Astrocyte (in vitro differentiated cells and primary cell): ENCODE measurements at places on chromosomes 16 and 17. TPM values are rescaled to one million over a fixed set of nuclear protein-coding genes. Genes with fewer than 3 reads are reported as not detected.

GRCh38 chr16:49699841-49700175 lies 156.1 kb downstream of the ZNF423 start:
- no peak for DNase-seq

GRCh38 chr16:66661210-66661560 lies 35.4 kb downstream of the CMTM4 start:
- no peak for DNase-seq

DNA sequence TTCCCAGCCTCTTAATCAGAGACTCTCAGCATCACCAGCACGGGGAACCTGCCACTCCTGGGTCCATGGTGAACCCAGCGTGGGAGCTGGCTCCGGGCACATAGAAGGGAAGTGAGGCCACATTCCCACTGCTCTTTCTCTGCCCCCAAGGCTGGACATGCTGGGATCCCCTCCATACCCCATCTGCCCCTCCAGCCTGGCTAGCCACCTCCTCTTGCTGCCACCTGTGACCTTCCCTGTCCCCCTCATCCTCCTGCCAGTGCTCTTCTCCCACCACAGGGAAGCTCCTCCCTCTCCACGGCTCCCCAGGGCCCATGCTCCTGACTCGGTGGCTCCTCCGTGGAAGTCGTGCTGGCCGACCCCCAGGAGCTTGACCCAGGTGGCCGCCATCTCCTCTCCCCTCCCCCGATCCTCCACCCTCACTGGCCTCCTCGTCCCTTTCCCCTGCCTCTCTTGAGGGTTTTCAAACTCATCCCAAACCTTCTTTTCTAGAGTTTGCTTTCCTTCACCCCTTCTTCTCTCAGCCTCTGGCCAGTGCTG lies 139.1 kb upstream of the CHMP6 start:
- DNase-seq: no peak

GRCh38 chr17:1947743-1948516 lies 77.2 kb downstream of the RTN4RL1 start:
- no peak for DNase-seq

DNA sequence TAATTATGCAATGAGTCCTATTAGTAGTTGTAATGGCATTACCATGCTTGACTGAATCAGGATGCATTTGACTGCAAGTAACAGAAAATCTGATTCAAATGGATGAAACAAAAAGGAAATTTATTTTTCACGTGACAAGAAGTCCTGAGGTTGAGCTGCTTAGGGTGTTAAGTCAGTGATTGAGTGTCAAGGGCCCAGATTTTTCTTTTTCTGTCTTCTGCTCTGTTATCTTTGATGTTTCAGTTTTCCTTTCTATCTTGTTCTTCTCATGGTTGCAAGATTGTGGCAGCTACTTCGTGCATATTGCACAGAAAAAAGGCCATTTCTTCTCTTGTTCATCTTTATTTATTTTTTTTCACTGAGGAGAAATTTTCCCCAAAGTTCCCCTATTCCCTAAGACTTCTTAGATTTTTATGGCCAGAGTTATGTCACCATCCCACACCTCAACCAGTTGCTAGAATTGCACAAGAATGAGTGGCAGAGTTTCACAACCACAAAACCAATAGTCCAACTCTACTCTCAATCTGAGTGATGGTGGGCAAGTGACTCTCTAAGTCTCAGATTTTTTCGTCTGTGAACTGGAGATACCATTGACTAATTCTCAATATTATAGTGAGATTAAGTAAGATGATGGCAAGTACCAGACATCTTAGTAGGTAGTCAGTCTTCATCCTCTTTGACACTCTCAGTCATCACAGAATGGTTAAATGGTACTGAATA lies 15.7 kb upstream of the GPR139 start:
- no peak for DNase-seq

DNA sequence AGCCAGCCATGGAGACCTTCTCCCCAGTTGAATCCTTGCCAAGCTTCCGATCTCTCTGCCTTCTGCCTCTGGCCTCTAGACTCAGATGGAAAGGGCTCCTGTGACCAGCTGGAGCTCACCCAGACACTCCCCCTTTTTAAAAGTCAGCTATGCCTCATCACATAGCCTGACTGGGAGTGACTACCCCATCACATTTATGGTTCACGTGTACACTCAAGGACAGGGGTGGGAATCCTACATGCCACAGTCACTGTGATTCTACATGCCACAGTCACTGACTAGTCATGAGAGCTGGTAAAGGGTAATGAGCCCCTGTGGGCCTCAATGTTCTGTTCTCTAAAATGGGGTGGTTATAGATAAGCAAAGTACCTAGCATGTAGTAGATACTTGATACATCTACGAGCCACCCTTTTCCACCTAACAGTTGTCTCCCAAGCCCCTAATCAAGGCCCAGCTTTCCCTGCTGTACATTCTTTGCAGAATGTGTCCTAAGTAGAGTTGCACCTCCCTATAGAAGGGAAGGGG lies 85.1 kb downstream of the RGS9 start:
- no peak for DNase-seq

SSTR5 gene
- total RNA-seq: not detected in 2 replicates

GRCh38 chr17:50359998-50360461 lies 13.0 kb downstream of the MRPL27 start:
- DNase-seq: no peak

DNA sequence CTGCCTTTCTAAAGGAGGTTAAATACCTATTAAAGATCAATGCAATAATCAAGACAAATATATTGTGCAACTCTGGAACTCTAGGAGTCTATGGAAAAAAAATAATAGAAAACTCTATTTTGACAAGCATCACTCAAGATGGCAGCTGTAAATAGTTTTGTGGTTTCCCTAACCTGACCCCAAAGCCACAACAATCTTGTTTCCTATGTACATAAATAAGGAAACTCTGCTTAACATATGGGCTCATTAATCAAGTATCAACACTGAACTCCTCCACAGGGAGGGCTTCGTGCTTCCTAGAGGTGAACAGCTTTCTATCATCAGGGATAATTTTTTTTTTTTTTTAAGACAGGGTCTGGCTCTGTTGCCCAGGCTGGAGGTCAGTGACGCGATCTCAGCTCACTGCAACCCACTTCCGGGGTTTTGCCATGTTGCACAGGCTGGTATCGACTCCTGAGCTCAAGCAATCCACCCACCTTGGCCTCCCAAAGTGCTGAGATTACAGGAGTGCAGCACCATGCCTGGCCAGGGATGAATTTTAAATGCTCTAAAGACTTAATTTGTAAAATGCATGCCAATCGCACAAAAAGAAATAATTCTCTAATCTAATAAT lies 42.5 kb downstream of the ARHGAP17 start:
- DNase-seq: no peak

DNA sequence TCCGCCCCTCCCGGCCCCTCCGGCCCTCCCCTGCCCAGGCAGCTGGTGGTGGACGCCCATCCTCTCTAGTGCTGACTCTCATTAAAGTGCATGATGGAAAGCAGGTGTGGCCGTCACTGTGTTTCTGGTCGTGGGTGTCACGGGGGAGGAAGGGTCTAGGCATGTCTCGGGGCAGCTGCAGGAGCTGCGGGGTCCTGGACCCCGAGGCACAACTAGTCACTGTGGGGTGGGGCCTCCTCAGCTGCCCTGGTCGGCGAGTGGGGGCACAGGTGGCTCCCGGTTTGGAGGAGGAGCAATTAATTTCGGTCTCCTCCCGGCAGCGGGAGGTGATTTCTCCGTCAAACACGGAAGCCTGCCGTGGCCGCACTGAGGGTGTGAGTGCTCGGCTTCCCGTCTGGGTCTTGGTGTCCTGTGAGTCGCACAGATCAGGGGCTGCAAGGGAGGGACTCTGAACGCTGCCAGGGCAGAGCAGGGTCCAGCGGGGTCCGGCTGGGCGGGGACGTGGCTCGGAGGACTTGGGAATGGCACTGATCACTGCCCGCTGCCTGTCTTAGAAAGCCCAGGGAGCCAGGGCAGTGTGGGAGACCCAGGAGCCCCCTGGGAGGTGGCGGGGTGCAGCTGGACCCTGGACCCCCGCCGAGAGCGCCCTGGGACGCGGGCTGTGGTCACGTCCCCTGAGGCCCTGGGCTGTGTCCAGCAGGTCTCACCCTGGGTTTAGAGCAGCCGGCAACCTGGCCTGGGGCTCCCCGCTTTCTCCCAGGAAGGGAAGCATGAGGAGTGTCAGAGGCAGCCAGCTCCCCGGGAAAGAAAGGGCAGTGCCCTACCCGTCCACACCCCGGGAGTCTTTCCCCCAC lies 3.3 kb downstream of the TPSD1 start:
- no peak for DNase-seq
